ENCODE measurements at places on chromosomes 1 and 21.
A peak's percentile ranks its signal among the peaks of the same experiment; 100 is the strongest.

- no peak for DNase-seq
These were observed 180.1 kb upstream of the USP25 start for GRCh38 chr21:15549671-15550070.

DNA sequence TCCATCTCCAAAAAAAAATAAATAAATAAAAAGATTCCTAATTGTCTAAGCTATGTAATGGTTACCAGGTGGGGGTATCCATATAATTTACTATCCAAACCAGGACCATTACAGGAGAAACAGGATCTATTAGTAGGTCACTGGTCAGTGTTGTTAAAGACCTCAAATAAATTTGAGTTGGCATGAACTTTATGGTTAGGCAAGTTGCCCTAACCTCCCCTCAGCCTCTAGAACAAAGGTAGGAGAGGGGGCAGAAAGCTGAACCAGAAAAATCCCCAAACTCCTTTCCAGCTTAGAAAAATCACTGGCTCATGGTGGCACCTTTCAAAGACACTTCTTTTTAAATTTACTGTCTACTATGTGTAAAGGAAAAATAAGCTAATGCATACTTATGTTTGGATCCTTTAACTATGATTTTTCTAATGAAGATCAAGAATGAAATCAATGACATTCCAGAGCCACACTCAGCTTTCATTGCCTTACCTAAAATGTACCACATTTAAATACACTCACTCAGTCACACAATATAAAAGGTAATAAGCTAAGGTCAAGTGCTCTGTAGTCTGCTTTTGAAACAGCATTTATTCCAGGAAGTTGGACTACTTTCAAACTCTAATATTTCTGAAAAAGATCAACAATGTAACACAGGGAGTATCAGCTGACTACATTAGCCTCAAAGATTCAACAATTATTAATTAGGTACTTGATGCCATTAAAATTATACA is 13.8 kb downstream of the EIF4G3 start:
- DNase-seq: no peak

- no peak for DNase-seq
These were observed 40.2 kb downstream of the SMG7 start for GRCh38 chr1:183512450-183512849.

GRCh38 chr1:247829656-247830055 is 5.7 kb upstream of the OR14A16 start:
- DNase-seq: no peak

- no peak for DNase-seq
These were observed 3.6 kb downstream of the FAM20B start for GRCh38 chr1:179029321-179029759.

- DNase-seq: no peak
These were observed 7.7 kb downstream of the C1orf226 start for GRCh38 chr1:162389021-162389818.

- DNase-seq: no peak
These were observed 74.6 kb downstream of the DNTTIP2 start for GRCh38 chr1:93804412-93804811.

- no peak for DNase-seq
These were observed at the start of gene IL10 for GRCh38 chr1:206772243-206772937. Gene IL10 (minus strand): TSS chr1:206772494. CDS start chr1:206772435, 59 bp downstream.

DNA sequence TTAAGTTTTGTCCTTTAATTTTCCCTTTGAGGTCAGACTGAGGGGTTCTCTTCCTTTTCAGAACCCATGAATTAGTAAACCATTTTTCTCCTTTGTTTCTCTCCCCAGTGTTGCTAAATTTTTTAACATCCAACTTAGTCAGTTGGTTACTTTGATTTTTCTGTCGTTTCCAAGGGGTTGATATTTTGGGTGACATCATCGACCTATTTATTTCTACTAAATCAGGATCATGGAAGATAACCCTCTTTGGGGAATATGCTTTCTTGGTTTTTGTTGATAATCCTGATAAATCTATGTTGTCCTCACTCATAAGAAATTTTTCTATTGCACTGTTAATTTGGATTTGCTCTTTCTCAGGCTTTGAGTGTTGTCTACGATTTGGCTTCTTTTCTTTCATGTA is 40.9 kb downstream of the LRRC53 start:
- no peak for DNase-seq

- DNase-seq: no peak
These were observed 76.0 kb downstream of the TIAM1 start for GRCh38 chr21:31268090-31268489.

GRCh38 chr1:201647722-201648065 is 108.8 kb downstream of the NAV1 start:
- DNase-seq: no peak

GRCh38 chr1:83512373-83513193 is 486.3 kb downstream of the TTLL7 start:
- no peak for DNase-seq

GRCh38 chr1:152786077-152786476 is at the start of gene LCE1E:
Gene LCE1E (plus strand): TSS chr1:152786257. CDS start chr1:152787300, 1,043 bp downstream.
- no peak for DNase-seq

DNA sequence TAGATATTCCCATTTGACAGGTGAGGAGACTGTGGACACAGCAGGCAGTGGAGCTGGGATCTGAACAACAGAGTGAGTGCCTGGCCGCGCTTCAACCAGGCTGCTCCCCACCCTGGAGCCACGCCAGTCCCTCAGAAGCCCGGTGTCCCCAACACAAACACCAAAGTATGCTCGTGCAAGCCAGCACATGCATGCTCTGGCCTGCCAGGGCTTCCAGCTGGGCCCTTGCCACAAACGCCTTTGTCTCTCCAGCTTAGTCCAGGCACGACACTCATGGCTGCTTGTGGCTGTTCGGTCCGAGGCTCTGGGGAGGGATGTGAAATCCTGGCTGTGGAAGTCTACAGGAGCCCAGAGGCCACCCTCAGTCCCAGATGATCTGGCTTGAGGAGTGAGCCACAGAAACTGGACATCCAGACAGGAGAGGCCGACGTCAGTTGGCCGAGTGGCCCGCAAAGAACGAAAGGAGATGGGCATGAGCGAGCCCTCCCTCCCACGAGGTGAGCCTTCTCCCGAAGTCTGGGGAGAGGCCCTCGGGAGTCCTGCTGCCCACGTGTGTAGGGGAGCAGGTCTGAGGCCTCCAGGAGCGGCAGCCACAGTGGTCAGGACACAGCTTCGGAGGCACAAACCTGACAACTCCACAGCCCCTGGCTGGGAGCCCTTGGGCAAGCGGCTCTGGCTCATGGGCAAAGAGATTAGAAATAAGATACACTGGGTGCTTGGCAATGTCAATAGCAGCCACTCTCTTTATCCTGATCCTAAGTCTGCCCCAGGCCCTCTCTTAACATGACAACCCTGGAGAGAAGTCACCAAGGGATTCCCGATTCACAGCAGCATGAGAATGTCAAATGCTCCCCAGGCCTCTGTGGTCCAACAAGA is 117.1 kb upstream of the IFFO2 start:
- DNase-seq: no peak

GRCh38 chr21:37001441-37001840 is 5.1 kb upstream of the RIPPLY3 start:
- DNase-seq: no peak

DNA sequence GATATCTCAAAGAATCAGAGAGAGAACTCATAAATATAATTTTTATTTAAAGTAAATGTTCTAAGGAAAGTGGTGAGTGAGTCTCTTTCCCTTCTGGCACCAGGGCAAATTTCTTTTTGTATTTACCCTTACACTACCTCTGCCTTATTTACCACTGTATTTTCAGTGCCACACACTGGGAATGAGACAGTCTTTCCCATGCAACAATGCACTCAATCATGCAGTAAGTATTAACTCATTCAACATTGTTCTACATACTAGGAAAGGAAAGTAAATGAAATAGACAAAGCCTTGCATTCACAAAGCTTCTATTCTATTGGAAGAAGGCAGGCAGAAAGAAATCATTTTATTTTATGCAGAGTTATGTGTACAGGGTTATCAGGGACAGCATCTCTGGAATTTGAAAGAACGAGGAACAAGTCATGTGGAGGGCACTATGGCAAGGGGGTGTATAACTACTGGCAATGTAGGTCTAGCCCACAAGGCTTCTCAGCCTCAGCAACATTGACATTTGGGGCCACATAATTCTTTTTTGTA is 129.8 kb upstream of the PRDX6 start:
- no peak for DNase-seq

- DNase-seq: no peak
These were observed 17.7 kb downstream of the PPP2R5A start for GRCh38 chr1:212302745-212303383.

DNA sequence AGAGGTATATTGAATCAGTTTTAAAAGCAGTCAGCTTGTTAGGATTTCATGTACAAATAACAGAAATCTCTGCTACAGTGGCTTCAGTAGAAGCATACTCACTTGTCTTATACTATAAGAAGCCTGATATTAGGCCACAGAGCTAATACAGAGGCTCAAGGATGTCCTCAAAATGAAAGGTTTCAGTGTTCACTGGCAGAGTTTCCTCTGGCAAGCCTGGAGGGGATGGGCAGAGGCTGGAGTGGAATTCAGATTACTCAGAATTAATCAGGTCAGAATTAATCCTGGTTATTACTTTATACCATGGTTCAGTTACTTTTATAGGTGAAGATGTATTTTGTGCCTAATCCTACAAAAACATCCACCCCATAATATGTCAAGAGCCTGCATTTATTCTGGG is 520.5 kb downstream of the USP25 start:
- no peak for DNase-seq

- DNase-seq: no peak
These were observed 7.4 kb downstream of the S100A9 start for GRCh38 chr1:153364766-153365666.

- no peak for DNase-seq
These were observed 121.4 kb upstream of the GORAB start for GRCh38 chr1:170410401-170411166.

GRCh38 chr1:150922519-150922975 is 3.6 kb upstream of the SETDB1 start:
- DNase-seq: peak; percentile 87

DNA sequence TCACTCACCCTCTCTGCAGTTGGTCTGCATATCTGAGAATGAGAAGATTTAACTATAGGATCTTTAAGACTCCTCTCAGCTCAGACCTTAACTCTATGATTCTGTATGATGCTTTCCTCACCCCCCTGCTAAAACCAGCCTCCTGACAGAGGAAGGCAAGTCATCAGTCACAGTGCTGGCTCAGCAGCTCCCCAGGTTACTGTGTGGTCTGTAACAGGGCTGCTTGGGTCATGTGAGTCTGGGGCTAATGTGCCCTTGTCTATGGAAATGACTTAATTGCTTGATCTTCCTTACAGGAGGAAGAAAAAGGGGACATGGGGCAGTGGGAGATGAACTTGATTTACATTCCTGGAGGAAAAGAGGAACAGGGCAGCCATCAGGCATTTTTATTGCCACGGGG is 625.6 kb downstream of the PTPRU start:
- DNase-seq: no peak
